Tibial nerve (tissue), 4 donors: ENCODE measurements at places on chromosomes 4 and X. TPM values are rescaled to one million over a fixed set of nuclear protein-coding genes. Genes with fewer than 3 reads are reported as not detected.

GRCh38 chr4:186584912-186585311 is 29.5 kb upstream of the MTNR1A start:
- no peak for DNase-seq

- DNase-seq: no peak
These were observed 395.4 kb downstream of the BMPR1B start for GRCh38 chr4:95153182-95153581.

- no peak for DNase-seq
These were observed 557.0 kb downstream of the SPRY1 start for GRCh38 chr4:123953566-123953965.

DNA sequence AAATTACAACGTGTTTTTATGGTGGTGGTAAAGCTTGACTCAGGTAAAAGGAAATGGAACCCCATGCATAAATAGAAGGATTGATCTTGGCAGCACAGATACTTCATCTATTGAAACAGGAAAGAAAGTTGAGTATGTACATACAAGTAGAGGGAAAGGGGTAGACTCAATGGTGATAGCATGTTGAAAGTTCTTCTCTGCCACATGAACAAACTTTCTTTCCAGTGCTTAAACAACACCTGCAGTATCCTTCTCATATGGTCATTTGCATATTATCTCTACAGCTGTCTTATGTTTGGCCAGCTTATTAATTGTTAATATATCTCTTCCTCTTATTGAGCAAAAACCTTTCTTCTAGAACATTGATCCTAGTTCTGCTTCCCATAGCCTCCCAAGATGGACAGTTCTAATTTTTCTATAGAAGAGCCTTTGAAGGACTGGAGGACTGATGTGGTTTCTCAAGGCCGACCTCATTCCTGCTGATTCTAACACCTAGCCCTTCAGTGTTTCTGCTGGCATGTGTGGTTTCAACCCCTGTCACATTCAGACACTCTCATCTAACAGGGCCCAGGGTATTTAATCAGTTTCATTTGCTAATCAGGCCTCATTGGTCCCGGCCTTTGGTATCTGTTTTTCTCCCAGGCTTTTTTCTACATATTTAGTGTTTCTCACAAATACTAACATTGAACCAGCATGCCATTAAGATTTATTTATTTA is 108.1 kb upstream of the SPRY1 start:
- no peak for DNase-seq

GRCh38 chr4:76681996-76682395 is 215.9 kb downstream of the SOWAHB start:
- DNase-seq: no peak

Gene EREG
- total RNA-seq: 0.20 TPM

Gene SYN1
- total RNA-seq: 0.42 TPM

Gene TMEM154
- total RNA-seq: 1.8 TPM

Gene DSPP
- total RNA-seq: not detected
